ENCODE measurements at places on chromosomes 7 and 10.

DNA sequence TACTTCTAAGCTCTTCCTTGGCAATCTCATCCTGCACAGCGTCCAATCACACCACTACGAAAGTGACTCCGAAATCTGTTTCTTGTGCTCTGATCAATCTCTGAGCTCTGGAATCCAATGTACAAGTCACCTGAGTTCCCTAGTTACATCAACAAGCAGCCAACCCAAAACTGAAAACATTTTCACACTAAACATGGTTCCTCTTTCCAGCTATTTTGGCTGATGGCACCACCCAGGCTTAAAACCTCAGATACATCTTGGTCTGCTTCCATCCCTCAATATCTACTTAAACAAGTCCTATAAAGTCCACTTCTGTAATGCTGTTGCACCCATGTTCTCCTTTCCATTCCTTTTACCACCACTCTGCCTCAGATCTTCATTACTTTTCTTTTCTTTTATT lies 3.6 kb downstream of the BLOC1S2 start:
- H3K27ac ChIP-seq, result no peak overlapping the region
- H3K4me3 ChIP-seq, result no peak overlapping the region
- DNase-seq, result no peak
- peaks cover 12% of the 10 kb centered on the region for H3K4me1 ChIP-seq
- H3K27me3 ChIP-seq, result no peaks in the 10 kb centered on the region

GRCh38 chr7:79822620-79823240 lies 311.9 kb upstream of the GNAI1 start:
- no peak overlapping the region for H3K4me3 ChIP-seq
- H3K36me3 ChIP-seq, result no peaks in the 10 kb centered on the region
- peaks cover 7% of the 10 kb centered on the region for H3K4me1 ChIP-seq
- DNase-seq, result no peak

- H3K27ac ChIP-seq, result no peak overlapping the region
- no peak overlapping the region for H3K4me3 ChIP-seq
- H3K4me1 ChIP-seq, result no peaks in the 10 kb centered on the region
- H3K27me3 ChIP-seq, result no peaks in the 10 kb centered on the region
- no peaks in the 10 kb centered on the region for H3K36me3 ChIP-seq
These were observed 722.3 kb downstream of the KCNMA1 start for GRCh38 chr10:76915316-76915715.

GRCh38 chr10:113753020-113753692 lies 1.7 kb downstream of the PLEKHS1 start:
- peaks cover 11% of the 10 kb centered on the region for H3K27me3 ChIP-seq
- H3K4me3 ChIP-seq, result no peak overlapping the region
- peaks cover 1% of the 10 kb centered on the region for H3K4me1 ChIP-seq

DNA sequence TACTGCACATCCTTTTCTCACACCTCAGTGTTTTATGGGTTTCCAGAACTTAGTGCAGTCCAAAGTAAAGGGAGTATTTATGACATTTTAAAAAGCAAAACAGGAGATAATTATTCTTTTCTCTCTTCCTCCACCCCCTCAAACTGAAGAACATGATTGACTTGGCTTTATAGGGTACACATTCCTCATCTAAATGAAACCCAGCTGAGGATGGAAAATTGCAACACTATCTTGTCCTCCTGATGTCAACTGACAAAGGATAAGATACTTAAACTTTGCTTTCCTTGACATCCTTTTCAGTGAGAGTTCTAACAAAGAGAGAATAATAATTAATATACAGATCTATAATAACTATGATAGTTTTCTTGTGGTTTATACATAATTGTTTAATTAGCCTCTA lies 299.1 kb downstream of the BBS9 start:
- H3K4me3 ChIP-seq, result no peak overlapping the region
- no peak for DNase-seq
- H3K4me1 ChIP-seq, result peaks cover 11% of the 10 kb centered on the region
- no peaks in the 10 kb centered on the region for H3K27me3 ChIP-seq
- H3K36me3 ChIP-seq, result no peaks in the 10 kb centered on the region
- no peak overlapping the region for H3K27ac ChIP-seq

DNA sequence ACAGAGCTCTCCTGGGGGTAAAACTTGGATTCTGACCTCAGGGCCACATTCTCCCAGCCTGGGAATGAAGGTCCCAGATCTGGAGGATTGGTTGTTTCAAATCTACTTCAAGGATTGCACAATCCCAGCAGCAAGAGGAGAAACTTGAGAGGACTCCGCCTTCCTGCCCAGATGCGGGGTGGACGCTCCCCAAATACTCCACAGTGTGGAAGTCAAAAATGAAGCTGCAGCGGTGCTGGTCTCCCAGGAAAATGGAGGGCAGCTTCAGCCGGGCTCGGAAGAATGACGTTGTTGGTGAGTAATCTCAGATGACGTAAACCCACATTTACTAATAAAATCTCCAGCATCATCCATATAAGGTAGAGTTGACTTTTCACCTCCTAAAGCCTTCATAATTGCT lies 31.5 kb upstream of the PPP2R2D start:
- no peaks in the 10 kb centered on the region for H3K4me1 ChIP-seq
- no peak overlapping the region for H3K27ac ChIP-seq
- no peak for DNase-seq
- no peak overlapping the region for H3K4me3 ChIP-seq
- H3K36me3 ChIP-seq, result no peaks in the 10 kb centered on the region

- H3K27me3 ChIP-seq, result peaks cover 29% of the 10 kb centered on the region
- DNase-seq, result no peak
- no peak overlapping the region for H3K4me3 ChIP-seq
- H3K4me1 ChIP-seq, result no peaks in the 10 kb centered on the region
These were observed 139.9 kb upstream of the ADCY1 start for GRCh38 chr7:45434167-45434784.

- H3K27me3 ChIP-seq, result no peaks in the 10 kb centered on the region
- DNase-seq, result no peak
- H3K4me1 ChIP-seq, result peaks cover 46% of the 10 kb centered on the region
- no peak overlapping the region for H3K4me3 ChIP-seq
- peaks cover 5% of the 10 kb centered on the region for H3K36me3 ChIP-seq
These were observed 33.7 kb downstream of the CYP2C8 start for GRCh38 chr10:95035332-95036295.

DNA sequence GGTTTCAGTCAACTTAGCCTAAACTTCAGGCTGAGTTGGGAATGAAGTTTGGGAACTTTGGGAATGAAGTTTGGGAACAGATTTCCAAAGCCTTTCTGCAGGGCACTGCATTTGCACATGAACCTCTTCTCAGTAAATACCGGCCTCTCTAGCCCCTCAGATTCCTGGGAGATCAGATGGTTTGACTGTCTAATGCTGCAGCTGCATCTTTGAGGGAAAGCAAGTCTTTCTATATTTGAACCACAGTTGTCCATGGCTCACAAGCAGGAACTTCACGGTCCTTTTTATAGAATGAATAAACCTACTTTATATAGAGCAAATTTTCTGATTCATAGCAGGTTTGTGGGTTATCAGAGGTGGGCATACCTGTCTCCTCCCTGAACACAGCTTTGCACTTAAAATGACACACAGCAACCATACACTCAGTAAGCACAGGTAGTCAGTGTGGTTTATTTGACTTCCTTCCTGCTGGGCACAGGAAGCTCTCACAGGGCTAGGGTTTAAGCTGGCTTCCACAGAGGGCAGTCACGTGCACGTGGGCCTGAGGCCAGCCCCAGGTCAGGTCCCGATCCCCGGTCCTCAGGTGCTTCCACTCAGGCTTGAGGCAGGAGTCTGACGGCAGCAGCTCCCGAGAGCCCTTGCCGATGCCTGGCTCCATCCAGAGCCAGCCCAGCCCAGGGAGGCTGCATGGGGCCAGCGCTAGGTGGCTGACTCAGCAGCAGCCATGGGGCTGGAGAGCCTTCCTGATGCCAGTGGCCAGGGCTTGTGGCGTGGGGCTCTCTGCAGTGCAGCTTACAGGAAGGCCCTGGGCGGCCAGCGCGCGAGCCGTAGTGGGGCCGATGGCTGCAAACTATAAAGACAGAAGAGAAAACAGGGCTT lies 12.8 kb upstream of the MMP21 start:
- no peaks in the 10 kb centered on the region for H3K4me1 ChIP-seq
- H3K27ac ChIP-seq, result no peak overlapping the region
- H3K36me3 ChIP-seq, result peaks cover 14% of the 10 kb centered on the region
- H3K27me3 ChIP-seq, result no peaks in the 10 kb centered on the region
- DNase-seq, result no peak

DNA sequence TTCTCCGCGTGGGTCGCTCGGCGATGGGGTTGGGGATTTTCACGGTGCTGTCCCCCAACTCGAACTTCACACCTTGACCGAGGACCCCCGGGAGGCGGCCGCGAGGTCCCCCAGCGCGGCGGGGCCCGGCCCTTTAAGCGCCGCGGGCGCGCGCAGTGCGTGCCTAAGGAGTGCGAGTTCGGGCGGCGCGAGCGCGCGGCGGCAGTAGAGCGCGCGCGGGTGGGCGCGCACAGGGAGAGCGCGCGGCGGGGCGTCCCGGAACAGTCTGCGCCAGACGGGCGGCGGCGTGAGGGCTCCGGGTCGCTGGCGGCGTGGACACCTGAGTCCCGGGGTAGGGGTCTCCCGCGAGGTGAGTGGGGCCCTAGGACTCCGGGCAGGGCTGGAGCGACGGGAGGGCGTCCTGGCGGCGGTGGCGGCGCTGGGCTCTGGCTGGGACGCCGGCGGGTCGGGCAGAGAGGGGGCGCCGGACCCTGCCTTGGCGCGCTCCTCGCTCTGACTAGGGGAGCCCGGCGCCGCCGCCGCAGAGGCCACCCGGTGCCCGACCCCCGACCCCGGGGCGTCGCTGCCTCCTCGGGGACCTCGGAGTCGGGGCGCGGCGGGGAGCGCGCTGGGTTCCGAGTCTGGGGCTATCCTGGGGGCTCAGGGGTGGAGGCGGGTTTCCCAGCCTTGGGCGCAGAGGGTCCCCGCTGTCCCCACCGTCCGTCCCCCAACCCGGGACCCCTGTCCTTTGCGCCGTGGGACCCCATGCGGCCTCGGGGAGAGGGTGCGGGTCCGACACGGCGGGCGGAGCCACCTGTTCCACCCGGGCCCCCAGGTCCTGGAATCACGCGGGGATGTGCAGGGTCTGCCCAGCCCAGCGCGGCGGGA lies at the start of gene PROSER2:
PROSER2 (plus strand) TSS at position 235 of the 867 bp plus-strand sequence. CDS start 28,722 bp downstream, outside the sequence.
- H3K36me3 ChIP-seq, result peaks cover 7% of the 10 kb centered on the region
- no peaks in the 10 kb centered on the region for H3K27me3 ChIP-seq
- H3K4me1 ChIP-seq, result peaks cover 25% of the 10 kb centered on the region
- DNase-seq, result peak; percentile 42
- H3K27ac ChIP-seq, result peak within 1 kb of the TSS; percentile 92

GRCh38 chr10:17120694-17121093 lies 8.9 kb downstream of the CUBN start:
- no peak for DNase-seq
- no peak overlapping the region for H3K27ac ChIP-seq
- H3K4me1 ChIP-seq, result peaks cover 43% of the 10 kb centered on the region
- no peak overlapping the region for H3K4me3 ChIP-seq
- H3K36me3 ChIP-seq, result no peaks in the 10 kb centered on the region

- peak overlapping the region; percentile 96 for H3K27ac ChIP-seq
- no peak for DNase-seq
- H3K36me3 ChIP-seq, result no peaks in the 10 kb centered on the region
- peaks cover 44% of the 10 kb centered on the region for H3K4me1 ChIP-seq
- no peaks in the 10 kb centered on the region for H3K27me3 ChIP-seq
These were observed 136.6 kb downstream of the ARID5B start for GRCh38 chr10:62037890-62038608.

GRCh38 chr10:63901881-63902280 lies 380.7 kb downstream of the REEP3 start:
- no peaks in the 10 kb centered on the region for H3K36me3 ChIP-seq
- no peaks in the 10 kb centered on the region for H3K27me3 ChIP-seq
- no peak overlapping the region for H3K27ac ChIP-seq
- no peak for DNase-seq
- H3K4me1 ChIP-seq, result peaks cover 8% of the 10 kb centered on the region

DNA sequence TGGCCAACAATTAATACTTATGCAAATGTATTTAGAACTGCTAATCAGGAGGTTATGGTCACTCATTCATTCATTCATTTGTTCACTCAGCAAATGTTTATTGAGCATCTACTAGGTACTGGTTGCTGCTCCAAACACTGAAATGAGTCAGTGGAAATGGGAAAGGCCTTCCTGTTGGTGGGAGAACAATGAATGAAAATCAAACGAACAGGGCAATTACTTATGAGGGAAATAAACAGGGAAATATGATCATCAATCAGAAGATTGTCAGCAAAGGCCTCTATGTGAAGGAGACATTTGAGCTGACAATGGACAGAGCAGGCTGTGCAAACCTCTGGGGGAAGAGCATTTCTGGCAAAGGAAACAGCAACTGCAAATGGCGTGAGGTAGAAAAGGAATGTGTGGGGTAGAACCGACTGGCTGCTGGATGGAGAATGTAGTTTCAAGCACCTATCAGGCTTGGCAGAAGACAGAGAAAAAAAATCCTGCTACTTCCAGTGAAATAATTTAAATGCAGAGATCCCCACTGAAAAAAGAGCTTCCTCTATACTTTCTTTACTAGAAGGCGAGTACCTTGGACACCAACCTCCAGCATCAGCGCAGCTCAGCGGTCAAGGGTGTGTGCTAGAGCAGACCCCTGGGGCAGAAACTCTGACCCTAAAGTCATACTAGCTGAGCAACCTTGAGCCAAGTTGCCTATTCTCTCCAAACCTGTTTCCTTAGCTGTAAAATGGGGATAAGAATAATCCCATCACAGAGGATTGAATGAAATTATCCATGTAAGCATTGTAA lies 108.8 kb upstream of the EEPD1 start:
- no peak for DNase-seq
- no peaks in the 10 kb centered on the region for H3K4me1 ChIP-seq
- no peaks in the 10 kb centered on the region for H3K36me3 ChIP-seq
- no peak overlapping the region for H3K4me3 ChIP-seq
- H3K27me3 ChIP-seq, result peaks cover 6% of the 10 kb centered on the region

- H3K4me1 ChIP-seq, result peaks cover 12% of the 10 kb centered on the region
- H3K27ac ChIP-seq, result peak overlapping the region; percentile 68
These were observed 169.1 kb downstream of the IMMP2L start for GRCh38 chr7:111393011-111393754.

DNA sequence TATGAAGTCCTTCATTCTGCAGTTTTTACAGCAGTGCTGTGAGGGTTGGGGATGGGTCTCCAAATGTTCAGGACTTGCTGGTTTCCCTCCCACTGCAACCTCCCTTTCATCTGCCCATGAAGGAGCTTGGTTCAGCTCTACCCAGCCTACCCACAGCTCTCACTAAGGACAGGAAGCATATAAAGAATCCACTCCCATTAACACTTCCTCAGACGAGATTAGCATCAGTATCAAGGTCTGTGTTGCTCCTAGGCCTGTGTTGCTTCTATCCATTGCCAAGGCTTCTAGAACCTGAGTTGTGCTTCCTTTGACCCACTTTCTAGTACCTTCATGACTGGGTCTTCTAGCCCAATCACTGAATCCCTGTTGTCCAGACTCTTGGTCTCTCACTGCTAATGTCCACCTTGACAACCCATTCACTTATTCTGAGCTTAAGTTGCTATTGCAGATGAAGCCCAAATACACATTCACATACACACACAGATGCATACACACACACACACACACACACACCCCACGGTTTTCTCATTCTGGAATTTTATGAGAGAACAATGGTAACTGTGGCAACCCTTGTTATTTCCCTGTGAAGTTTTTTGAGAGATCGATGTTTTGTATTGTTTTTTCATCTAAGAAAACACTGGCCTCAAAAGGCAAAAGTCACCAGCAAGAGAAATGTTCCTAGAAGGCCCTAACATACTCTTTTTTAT lies 248.1 kb downstream of the MTERF1 start:
- peaks cover 38% of the 10 kb centered on the region for H3K4me1 ChIP-seq
- H3K27me3 ChIP-seq, result no peaks in the 10 kb centered on the region
- H3K4me3 ChIP-seq, result no peak overlapping the region
- H3K36me3 ChIP-seq, result no peaks in the 10 kb centered on the region

All from progenitor cell of endocrine pancreas (in vitro differentiated cells).